Left renal cortex interstitium (tissue), 4 donors: ENCODE measurements at places on chromosomes 13 and 19.

- no peak for DNase-seq
These were observed 4.6 kb upstream of the CDC16 start for GRCh38 chr13:114230117-114230516.

DNA sequence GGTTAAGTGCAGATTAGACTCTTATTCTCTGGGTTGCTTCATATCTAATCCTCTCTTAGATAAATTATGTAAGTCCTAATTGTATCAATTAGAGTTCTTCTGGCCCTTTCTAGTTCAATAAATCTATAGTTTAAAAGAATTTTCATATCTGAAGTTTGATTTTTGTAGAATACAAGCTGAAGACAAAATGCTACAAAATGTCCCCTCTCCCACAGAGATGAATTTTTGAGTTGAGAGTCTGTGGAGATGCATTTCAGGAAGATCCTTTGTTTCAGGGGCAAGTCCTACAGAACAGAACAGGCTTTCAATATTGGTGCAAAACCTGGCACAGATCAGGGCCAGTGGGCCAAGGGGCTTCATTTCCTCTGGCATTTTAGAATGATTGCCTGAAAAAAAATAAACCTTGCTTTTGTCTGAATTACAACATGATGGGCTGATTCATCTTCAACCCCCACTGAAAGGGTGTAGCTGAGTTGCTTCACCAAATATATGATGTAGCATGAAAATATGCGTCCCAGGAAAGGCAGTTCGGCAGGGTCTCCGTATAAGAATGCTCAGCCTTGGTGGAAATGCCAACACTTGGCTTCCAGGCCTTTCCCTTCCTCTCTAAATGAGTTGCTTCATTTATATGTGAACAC is 6.4 kb upstream of the IPO5 start:
- no peak for DNase-seq

DNA sequence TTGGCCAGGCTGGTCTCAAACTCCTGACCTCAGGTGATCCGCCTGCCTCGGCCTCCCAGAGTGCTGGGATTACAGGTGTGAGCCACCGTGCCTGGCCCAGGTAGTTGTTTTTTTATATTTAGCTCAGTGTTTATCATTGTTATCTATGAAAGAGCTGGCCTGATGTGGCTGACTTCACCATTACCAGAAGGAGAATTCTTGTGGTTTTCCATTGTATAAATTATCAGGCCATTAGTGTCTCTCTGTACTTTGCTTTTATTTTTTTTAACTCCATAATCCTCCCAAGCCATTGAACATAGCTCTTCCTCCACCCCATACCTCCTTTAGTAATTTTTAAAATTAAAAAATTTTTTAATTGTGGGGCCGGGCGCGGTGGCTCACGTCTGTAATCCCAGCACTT is 24.2 kb downstream of the CERS4 start:
- DNase-seq = no peak

GRCh38 chr19:15404097-15404779 is 14.6 kb downstream of the AKAP8L start:
- no peak for DNase-seq

DNA sequence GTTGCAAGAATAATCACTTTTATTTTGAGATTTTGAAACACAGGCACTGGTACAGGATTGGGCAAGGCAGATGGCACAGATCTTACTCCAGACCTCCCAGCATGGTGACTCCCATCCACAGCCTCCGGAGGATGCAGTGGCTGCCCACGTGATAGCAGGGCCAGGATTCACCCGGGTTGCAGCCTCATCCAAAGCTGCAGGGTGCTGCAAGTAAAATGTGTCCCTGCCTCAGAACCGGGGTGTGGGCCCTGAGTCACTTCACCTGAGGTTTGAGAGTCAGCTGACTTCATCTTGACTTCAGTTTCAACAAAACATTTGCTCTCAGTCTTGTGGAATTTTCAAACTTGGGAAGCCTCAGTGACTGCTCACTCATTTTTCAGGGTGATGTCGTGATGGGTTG is 201.9 kb downstream of the FGF9 start:
- no peak for DNase-seq

GRCh38 chr19:53172889-53173288 is 14.0 kb upstream of the ZNF347 start:
- no peak for DNase-seq

GRCh38 chr13:110042253-110042950 is 256.0 kb upstream of the IRS2 start:
- no peak for DNase-seq

DNA sequence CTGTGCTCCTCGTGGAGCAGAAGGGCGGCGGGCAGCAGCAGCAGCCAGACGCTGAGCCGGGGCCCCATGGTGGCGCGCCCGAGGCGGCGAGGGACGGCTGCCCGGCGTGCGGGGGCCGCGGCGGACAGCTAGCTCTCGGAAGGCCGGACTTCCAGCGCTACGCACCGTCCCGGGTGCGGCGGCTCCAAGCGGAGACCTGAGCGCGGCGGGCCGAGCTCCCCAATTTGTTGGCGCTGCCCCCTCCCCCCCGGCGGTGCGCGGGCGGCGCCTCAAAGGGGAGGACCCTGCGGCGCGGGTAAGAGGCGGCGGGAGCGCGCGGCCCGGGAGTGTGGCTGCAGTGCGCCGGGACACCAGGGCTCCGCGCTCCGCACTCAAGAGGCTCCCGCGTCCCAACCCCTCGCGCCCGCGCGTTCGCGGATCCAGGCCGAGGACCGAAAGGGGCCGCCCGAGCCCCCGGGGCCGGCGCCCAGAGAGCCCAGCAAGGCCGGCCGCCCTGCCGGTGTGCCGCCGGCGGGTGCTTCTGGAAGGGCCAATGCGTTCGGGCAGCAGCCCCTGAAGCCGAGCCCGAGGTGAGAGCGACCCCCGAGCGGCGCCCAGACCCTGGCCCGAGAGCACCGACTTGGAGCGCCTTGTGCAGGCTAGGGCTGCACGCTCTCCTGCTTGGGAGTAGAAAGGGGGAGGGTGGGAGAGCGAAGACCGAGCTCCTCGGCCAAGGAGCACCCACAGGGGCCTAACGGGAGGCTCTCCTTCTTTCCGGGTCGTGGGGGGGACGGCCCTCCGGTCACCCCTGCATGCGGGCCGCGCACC is at the start of the genes COL4A1 and COL4A2:
Gene COL4A1 (minus strand): TSS at position 198 of the 807 bp plus-strand sequence. CDS start 130 bp downstream, at position 68.
Gene COL4A2 (plus strand): TSS at position 325 of the 807 bp plus-strand sequence. CDS start 620 bp downstream, outside the sequence.
- DNase-seq = no peak

DNA sequence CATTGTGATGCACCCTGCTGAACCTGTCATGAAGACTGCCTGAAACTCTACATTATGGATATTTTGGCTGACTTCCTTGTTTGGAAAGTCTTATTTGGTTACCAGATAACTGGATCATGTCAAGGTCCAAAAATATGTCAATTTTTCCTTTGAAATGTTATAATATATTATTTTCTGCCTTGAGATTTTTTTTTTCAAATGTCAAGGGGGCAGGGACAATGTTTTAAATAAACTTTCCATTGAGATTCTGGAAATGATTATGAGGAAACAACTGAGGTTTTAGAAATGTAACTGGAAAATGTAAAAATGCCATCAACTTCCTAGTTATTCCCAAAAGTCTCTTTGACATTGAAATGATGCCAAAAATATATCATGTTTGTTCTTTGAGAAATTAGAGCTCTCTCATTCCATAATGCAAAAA is 117.0 kb downstream of the RFC3 start:
- DNase-seq = no peak

DNA sequence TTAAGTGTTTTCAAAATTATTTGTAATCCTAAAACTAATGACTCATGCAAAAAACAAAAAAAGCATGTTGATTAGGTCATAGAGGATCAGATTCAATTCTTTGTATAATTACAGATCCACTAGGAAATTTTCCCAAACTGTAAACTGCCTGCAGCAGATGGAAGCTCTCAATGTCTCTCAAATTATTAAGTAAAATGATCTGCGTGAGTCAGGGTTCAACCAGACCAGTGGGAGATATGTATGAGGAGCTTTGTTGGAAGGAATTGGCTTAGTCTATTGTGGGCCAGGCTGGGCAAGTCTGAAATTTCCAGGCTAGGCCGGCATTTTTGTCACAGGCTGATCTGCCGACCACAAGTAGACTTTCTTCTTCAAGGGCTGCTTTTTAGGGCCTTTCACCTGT is 14.4 kb upstream of the SACS start:
- no peak for DNase-seq

- no peak for DNase-seq
These were observed 1648.9 kb upstream of the SLC10A2 start for GRCh38 chr13:104715111-104715510.

- DNase-seq = peak; percentile 87
These were observed 41.7 kb upstream of the CEACAM20 start for GRCh38 chr19:44570984-44571684.

- no peak for DNase-seq
These were observed 2.8 kb downstream of the ATP4A start for GRCh38 chr19:35560677-35561076.

GRCh38 chr19:43739439-43740235 is 15.1 kb downstream of the SMG9 start:
- no peak for DNase-seq

- no peak for DNase-seq
These were observed 32.7 kb upstream of the SOX1 start for GRCh38 chr13:112034231-112034630.

- no peak for DNase-seq
These were observed 4.4 kb downstream of the ZMYM2 start for GRCh38 chr13:19962894-19963293.

GRCh38 chr13:106680796-106681472 is 113.0 kb upstream of the ARGLU1 start:
- no peak for DNase-seq

GRCh38 chr13:32581177-32581786 is 5.0 kb upstream of the PDS5B start:
- DNase-seq = no peak

GRCh38 chr13:26372747-26373146 is 118.8 kb downstream of the CDK8 start:
- no peak for DNase-seq

GRCh38 chr13:114203536-114203935 is 24.5 kb downstream of the CFAP97D2 start:
- no peak for DNase-seq

DNA sequence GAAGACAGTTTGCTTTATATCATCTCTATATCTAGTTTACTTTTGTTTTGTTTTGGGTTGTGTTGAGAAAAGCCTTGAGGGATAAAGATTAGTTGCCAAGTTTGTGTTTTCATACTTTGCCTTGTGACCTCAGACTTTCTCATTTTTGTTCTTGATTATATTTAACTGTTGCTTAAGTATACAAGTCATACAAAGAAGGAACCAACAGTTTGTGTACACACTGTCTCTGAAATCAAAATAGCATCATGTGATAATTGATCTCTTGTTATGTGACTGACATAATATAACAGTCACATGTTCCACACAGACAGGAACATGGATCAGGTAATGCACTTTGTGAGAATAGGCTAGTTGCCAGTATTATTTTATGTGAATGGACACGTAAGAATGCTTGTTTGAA is 70.8 kb downstream of the SHISA2 start:
- DNase-seq = no peak

DNA sequence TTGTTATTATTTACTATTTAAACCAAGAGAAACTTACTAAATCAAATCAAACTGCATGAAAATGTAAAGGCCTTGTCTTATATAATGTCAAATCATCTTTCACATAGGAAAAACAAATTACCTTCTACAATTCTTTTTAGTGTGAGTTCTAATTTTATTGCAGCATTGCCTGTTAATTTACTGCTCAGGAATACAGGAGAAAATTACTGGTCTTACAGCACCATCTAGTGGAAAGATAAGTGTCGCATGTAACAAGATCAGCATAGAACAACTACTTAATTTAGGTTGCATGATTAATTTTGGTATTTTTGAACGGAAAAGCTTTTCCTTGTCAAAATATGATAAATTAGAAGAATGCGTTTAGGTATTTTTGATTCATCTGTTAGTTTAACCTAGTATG is 502.7 kb downstream of the UQCRFS1 start:
- DNase-seq = no peak

- DNase-seq = no peak
These were observed 35.4 kb downstream of the GSX1 start for GRCh38 chr13:27827646-27828045.

- DNase-seq = no peak
These were observed 11.6 kb upstream of the NAA16 start for GRCh38 chr13:41299316-41300094.
